ENCODE measurements at places on chromosomes 4 and X.

DNA sequence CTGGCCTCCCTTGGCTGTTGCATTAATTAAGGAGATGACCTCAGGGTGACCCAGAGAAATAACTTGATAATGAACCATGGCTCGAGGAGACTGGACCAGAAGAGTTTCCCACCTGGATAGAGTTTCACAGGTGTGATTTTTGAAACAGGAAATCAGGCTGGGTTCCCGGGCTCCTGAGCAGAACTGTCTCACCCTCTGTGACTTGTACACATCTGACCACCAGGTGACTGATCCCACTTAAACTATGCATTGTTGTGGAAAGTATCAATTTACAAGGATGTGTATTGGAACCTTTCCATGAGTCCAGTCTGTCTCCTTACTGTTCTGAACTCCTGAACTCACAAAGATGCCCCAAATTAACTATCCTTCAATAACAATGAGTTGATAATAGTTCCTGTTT is 220.3 kb downstream of the PTTG2 start:
- DNase-seq = no peak

- DNase-seq = no peak
Observed at GRCh38 chr4:121304893-121305292, 75.9 kb downstream of the QRFPR start.

GRCh38 chrX:41526925-41527324 is 79.8 kb downstream of the NYX start:
- DNase-seq = no peak

DNA sequence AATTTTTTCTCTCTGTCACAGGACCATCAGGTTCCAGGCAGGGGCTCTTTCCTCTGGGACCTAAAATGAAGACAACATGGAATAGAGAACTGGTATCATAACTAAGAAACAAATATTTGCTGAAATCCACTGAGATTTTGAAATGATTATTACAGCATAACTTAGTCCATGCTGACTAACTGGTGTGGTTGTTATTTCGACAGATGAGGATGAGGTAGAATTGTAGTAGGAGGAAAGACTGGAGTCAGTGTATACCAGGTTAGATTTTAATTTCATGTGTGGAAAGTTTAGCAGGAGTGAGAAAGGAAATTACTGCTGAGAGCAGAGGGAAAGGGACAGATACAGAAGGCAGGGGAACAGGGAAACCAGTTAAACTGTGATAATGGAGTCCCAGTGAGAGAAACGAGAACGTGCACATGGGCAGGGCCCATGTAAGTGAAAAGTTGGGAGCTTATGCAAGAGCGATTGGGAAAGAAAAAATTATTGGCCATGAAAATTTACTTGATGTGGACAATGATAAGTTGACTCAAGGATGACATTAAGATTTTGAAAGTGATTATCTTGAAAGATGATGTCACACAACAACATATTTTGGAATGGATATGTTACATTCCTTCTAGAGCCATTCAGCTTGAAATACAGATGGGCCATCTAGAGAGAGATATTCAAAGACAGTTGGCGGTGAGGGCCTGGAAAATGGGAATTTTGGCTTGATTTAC is 98.7 kb upstream of the DDIT4L start:
- DNase-seq = no peak
